ENCODE measurements at places on chromosomes 2 and 18.

GRCh38 chr2:21103274-21103891, 20.4 kb upstream of the TDRD15 start:
- no peak for DNase-seq

DNA sequence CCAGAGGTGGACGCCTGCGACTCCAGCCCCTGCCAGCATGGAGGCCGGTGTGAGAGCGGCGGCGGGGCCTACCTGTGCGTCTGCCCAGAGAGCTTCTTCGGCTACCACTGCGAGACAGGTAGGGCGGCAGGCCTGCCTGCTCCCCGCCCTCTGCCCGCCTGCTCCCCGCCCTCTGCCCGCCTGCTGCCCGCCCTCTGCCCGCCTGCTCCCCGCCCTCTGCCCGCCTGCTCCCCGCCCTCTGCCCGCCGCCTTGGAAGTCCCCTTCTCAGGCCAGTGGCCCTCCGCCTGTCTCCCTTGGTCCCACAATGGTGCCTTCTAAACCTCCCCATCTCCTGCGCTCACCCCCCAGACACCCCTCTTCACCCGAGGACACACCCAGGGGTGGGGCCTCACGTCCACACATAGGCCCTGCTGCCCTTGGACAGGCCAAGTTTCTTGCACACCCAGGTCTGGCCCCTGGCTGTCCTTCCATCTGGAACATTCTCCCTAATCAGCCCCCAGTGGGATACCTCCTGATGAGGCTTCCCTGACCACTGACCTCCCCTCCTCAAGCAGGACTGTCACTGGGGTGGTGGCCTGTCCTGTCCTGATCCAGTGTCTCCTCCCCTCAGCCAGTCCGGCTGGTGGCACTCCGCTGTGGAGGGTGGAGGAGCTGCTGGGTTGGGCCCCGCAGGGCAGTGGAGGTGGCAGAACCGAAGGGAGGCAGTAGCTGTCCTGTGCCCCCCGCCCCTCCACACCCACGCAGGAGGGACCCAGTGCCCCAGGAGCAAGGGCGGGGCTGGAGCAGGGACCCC, 37.9 kb downstream of the MTERF4 start:
- no peak for DNase-seq

GRCh38 chr2:144650907-144651306, 131.0 kb upstream of the ZEB2 start:
- no peak for DNase-seq

GRCh38 chr2:240959214-240959940, 39.0 kb upstream of the SNED1 start:
- DNase-seq: no peak

DNA sequence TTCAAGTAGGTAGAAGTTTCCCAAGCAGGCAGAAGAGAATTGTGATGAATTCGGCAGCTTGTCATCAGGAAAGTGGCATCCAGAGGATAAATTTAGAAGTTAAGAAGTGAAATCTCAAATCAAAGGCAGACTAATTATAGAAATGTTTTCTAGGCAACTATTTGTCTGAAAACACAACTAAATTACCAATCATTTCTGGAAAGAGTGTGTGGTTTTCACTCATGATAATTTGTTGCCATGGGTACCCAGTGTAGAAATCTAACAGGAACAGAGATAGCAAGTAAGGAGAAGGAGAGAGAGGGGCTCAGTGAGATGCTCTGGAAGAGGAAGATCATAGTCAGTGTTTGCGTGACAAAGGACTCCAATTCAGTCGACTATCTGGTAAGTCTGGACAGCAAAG, 208.1 kb downstream of the NCKAP5 start:
- DNase-seq: no peak

- peak; percentile 34 for DNase-seq
Measured at GRCh38 chr2:172551271-172551670, 4.6 kb upstream of the PDK1 start.

GRCh38 chr2:235223011-235223410, 270.8 kb upstream of the AGAP1 start:
- no peak for DNase-seq

DNA sequence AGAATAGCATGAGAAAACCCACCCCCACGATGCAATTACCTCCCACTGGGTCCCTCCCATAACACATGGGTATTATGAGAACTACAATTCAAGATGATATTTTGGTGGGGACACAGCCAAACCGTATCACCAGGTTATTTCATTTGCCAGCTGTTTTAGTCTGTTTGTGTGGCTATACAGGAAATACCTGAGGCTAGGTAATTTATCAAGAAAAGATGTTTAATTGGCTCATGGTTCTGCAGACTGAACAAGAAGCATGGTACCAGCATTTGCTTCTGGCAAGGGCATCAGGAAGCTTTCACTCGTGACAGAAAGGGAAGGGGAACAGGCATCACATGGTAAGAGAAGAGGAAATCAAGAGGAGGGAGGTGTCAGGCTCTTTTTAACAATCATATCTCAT, 329.2 kb downstream of the GULP1 start:
- no peak for DNase-seq

GRCh38 chr2:206971805-206972204, 32.5 kb downstream of the CPO start:
- peak; percentile 38 for DNase-seq

DNA sequence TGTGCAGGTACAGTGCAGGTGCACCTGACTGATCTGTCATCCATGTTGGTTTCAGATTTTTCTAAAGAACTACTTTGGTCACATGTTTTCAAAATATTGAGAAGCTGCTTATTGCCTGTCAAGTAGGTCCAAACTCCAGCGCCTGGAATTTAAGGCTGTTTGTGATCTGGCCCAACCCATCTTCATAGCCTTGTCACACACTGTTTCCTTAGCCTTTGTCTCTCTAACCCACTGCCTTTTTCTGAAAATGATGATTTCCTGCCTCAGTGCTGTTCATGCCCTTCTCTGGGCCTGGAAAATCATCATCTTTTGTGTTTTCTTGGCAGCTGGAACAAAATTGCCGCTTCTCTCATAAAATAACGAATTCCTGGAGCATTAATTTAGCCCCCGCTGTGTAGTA, 7.2 kb downstream of the LIMS1 start:
- no peak for DNase-seq

- DNase-seq: no peak
Measured at GRCh38 chr18:3688690-3689089, 238.7 kb downstream of the TGIF1 start.

GRCh38 chr2:137185378-137186078, 420.2 kb downstream of the THSD7B start:
- DNase-seq: no peak

- no peak for DNase-seq
Measured at GRCh38 chr2:147311058-147311430, 533.8 kb upstream of the ACVR2A start.

GRCh38 chr2:105744091-105744908, 412 bp upstream of the NCK2 start:
- no peak for DNase-seq

DNA sequence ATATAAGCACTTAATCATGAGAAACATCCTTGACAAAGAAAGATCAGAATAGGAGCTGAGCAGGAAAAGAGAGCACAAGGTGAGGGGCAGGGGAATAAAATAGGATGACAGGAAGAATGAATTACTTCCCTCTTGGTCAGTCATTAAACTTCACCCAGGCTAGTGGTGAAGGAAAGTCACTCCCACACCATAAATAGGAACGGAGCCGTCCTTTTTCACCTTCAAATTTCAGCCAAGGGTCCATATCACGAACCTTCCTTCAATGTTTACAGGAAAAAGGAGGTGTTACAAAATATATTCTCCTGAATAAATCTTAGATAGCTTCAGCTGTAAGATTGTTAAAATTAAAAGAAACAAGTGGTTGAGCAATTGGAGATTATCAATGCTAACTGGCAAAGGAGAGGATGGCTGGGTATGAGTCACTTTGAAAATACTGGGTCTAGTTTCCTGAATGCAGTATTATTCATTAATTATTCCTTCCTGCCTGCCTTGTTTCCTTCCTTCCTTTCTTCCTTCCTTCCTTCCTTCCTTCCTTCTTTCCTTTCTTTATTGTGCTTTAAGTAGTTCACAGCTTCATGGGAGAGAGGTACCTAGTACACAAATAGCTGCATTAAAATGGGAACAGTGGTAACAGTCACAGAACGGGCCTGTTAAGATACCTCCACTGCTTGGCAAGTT, 292.3 kb upstream of the ID2 start:
- DNase-seq: no peak

DNA sequence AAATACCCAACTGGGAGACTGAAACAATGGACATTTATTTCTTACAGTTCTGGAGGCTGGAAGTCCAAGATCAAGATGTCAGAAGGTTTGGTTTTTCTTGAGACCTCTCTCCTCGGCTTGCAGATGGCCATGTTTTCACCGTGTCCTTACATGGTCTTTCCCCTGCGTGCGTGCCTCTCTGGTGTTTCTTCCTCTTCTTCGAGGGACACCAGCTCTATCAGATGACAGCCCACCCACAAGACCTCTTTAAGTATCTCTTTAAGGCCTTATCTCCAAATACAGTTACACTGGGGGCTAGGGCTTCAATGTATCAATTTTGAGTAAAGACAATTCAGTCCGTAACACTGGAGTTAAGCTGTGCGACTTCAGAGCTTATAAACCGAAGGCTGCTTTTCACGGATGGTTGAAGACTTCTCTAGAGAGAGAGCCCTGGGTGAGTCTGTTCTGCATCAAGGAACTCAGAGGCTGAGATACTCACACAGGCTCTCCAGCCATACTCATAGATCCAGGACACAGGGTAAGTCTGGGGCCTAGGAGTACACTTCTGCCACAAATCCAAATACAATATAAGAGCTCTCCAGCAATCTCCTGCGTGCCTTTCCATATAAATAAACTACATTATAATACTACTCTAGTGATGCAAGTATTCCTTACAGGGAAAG, 339.9 kb upstream of the PKDCC start:
- no peak for DNase-seq

DNA sequence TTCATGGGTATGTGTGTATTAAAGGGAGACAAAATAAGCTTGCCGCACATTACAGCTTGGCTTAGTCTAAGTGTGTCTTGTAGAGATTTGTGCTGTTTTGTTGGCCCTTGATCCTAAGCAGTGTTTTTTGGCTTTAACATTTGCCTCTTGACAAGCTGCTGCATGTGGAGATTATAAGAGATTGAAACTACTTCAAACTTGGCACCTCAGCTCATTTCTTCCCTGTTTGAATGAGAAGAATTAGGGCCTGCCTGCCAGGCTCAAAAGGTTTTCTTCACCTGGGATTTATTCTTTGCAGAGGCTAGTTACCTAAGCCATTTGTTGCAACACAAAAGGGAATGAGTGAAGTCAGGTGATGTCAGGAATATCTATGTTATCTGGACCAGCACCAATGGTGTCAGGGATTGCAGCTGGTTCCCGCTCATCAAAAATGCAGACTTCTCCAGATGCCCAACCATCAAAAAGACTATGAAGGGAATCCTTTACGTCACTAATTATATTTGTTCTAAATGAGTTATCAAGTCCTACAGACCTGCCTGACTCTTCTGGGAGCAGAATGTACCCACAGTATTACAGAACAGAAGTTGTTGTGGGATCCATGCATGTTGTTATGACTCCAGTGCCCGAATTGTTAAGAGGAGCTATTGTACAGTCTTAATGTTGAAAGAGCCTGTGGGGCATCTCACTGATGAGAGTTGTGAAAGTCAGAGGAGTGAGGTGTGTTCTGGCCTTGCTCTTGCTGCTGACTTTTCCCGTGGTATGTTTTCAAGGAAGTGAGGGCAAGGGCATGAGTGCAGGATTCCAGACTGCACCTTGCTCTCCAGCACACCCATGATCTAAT, 31.0 kb downstream of the ABCA12 start:
- DNase-seq: no peak

- peak; percentile 54 for DNase-seq
Measured at GRCh38 chr2:11744631-11745394, 1.6 kb upstream of the LPIN1 start.

- DNase-seq: no peak
Measured at GRCh38 chr18:42442656-42443055, 487.6 kb downstream of the PIK3C3 start.

- DNase-seq: no peak
Measured at GRCh38 chr2:223114917-223115316, 62.9 kb downstream of the KCNE4 start.

DNA sequence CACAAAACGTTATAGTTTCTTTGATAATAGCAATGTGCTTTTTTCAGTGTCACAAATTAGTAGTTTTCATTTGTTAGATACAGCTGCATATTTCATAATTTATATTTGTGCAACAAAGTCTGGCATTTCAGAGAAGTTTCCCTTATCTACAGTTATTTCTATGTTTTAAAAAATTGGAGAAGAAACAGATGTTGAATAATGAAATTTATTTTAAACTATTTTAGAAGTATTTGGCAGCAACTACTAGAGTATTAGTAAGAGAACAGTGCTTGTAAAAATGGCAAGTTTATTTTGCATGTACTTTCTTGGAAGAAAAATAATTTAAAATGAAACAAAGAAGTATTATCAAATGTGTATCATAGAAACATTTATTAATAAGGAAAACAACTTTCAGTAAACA, 68.6 kb upstream of the COL5A2 start:
- DNase-seq: no peak

DNA sequence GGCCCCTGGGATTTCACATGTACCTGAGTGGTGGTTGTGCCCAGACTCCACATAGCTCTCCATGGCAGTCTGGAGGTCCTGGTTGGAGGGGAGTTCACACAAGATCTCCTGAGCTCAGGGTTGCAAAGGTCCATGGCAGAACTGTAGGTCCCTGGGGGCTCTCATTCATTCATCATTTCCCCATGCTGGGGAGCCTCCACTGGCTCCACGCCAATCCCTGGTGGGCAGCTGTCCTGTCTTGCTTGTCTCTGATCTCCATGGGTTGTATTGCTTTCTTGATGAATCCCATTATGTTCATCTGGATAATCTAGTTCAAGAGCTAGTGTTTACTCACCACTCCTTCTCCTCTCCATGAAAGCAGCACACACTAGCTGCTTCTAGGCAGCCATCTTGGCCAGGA, 42.4 kb downstream of the ZSWIM2 start:
- DNase-seq: no peak

DNA sequence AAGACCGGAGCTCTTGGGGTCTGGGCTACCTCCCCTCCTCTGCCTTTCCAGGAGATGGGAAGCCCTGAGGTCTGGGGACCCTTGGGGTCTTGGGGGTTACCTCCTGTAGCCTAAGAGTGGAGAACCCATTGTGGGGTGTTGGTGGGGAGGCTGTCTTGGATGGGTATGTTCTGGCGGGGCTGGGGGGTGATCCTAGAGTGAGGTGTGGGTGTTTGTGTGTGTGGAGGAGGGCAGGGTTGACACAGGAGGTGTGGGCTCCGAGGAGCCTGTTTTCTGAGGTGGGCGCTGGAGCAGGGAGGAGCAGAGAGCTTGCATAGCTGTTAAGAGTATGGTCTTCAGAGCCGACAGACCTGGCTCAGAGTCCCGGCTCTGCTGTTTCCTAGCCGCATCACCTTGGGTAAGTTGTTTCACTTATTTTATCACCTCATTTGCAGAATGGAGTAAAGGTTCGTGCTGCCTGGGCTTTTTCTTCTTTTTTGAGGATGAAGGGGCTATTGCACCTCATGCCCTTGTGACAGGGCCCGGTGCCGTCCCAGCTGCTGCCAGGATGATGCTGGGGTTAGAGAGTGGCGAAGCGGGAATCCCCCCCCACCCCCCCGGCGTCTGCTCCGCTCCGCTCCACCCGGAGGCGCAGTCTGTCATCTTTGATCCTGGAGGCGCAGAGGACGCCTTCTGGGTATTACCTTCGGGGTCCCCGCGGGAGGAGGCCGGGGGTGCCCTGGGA, 17.2 kb downstream of the TET3 start:
- DNase-seq: no peak

Measured in inflammatory macrophage (primary cell).